ENCODE measurements at places on chromosomes 7 and 10.
A peak's percentile ranks its signal among the peaks of the same experiment; 100 is the strongest.

DNA sequence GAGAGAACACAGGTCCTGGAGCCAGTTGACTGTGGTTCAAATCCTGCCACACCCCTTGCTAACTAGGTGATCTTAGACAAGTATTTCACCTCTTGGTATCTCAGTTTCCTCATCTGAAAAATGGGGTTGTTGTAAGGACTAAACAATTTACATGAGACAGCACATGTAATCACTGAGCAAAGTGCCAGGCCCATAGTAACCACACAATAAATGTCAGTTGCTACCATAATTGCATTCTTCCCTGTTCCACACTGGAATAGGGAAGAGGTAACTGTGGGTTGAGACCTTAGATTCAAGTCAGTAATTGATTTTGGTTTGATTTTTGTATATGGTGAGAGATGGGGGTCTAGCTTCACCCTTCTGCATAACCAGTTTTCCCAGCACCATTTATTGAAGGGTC is 91.4 kb upstream of the PDLIM1 start:
- DNase-seq, result no peak

DNA sequence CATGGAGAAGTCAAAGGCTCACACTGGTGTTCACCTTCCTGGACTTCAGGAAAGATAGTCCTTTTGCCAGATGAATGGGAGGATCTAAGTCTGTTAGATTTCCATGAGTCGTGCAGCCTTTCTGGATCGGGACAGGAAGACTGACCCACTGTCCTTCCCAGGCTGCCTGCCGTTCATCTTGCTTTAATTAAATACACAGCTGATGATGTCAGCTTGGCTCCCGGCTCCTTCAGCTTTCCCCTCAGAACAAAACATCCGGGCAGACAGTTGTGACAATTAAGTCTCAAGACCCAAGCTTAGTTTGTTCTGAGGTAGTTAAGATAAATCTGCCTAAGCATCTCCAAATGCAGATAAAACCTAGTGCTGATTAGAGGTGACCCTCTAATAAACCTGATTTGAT is 58.6 kb downstream of the AUTS2 start:
- no peak for DNase-seq

DNA sequence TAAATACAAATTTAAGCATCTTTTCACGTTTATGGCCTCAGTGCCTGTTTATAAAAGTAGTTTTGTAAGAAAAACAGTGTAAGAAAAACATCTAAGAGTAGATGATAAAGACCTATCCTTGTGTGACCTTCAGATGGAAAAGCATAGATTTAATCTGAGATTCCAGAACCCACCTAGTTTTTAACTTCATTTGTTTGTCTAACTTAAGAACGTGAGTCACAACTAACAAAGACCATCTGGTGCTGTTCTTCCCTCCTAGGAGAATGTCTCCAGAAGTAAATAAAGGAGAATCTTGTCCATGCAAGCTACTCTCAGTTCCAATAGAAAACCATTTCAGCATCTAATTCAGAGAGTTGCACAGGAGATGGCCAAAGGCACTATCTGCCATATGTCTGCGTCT is 265.4 kb upstream of the C7orf33 start:
- DNase-seq, result no peak

- no peak for DNase-seq
Observed at GRCh38 chr7:1934017-1934416, 263.9 kb downstream of the ELFN1 start.

DNA sequence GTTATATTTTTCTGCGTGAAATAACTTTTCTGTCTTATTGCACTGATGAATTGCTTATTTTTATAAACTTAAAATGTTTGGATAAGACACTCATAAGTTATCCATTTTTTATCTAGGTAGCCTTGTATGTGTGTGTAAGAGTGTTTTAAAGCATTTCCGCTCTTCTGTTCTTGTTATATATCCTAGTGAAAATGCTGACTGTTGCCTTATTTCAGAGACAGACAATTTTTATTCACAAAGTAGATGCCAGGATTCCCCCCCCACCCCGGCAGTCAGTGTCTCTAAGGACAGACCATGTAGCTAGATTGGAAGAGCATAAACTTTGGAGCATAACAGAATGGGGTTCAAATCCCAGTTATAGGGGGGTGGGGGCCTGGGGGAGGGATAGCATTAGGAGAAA is 1.6 kb downstream of the SMC3 start:
- DNase-seq, result no peak

GRCh38 chr10:99667108-99667751 is 7.9 kb downstream of the ENTPD7 start:
- no peak for DNase-seq

GRCh38 chr7:140053812-140054539 is 8.8 kb downstream of the PARP12 start:
- no peak for DNase-seq

GRCh38 chr7:90229682-90230081 is 15.3 kb upstream of the CFAP69 start:
- no peak for DNase-seq

GRCh38 chr10:112695539-112695938 is 248.5 kb downstream of the VTI1A start:
- no peak for DNase-seq

GRCh38 chr10:86438091-86438749 is 71.6 kb upstream of the GRID1 start:
- no peak for DNase-seq

DNA sequence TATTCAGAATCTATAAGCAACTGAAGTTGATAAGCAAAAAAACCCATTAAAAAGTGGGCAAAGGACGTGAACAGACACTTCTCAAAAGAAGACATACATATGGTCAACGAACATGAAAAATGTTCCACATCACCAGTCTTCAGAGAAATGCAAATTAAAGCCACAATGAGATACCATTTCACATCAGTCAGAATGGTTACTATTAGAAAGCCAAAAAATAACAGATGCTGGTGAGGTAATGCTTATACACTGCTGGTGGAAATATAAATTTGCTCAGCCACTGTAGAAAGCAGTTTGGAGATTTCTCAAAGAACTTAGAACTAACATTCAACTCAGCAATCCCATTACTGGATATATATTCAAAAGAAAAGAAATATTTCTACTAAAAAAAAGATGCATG is 332.8 kb upstream of the PLXDC2 start:
- no peak for DNase-seq

DNA sequence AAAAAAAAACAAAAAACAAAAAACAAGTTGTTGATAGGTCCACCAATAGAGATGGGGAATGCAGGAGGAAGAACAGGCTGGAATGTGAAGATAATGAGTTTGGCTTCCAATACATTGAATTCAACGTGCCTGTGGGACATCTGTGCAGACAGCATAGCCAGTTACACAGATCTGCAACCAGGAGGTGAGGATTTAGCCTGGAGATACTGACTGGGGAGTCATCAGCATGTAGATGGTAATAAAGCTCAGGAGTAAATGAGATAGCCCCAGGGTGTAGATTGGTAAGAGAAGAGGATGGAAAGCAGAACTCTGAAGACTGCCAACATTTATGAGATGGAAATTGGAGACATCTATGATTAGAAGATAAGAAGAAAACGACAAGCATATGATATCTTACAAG is 4.7 kb upstream of the TRIM8 start:
- no peak for DNase-seq

DNA sequence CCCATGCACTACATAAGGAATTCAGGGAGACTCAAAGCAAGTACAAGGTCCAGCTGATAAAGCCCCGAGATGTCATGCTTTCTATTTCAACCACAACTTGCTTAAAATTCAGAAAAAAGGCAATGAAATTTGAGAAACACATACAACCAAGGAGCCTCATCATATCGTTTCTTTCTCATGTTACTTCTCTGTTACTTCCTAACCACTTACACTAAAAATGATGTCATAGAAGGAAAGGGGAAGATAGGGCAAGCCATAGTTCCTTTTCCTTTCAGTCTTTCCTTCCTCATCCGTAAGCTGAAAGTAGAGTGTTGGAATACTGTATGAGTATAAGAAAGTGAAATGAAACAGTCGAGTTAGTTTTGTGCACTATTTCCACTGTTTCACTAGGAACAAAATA is 27.9 kb upstream of the CDK14 start:
- DNase-seq, result no peak

- DNase-seq, result no peak
Observed at GRCh38 chr10:88477343-88478085, 105.6 kb downstream of the RNLS start.

GRCh38 chr10:77605466-77605865 is 32.1 kb downstream of the KCNMA1 start:
- DNase-seq, result no peak

GRCh38 chr7:128888756-128889095 is 21.8 kb downstream of the KCP start:
- no peak for DNase-seq

DNA sequence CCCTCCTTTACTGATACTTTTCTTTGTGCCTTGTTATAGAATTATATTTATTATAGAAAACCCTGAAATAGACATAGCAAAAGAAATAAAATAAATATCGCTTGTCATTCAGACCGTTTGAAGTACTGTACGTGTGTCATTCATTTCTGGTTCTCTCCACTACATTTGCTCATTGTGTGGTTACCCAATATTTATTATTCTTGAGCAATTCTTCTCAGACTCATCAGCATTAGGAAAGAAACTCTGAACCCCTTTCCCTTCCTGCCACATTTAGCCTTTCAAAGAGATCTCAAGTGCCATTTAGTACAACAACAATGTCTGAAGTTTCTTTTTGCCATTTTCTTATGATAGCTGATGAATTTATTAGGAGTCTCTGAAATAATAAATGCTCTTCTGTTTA is 154.1 kb downstream of the KIAA1217 start:
- no peak for DNase-seq

GRCh38 chr7:36723951-36724664 is at the start of gene AOAH:
Gene AOAH (minus strand): TSS chr7:36724494. CDS start chr7:36724148, 346 bp downstream.
- peak; percentile 88 for DNase-seq

GRCh38 chr7:45692031-45692430 is 117.9 kb downstream of the ADCY1 start:
- DNase-seq, result no peak

GRCh38 chr10:24344695-24345463 is 135.9 kb downstream of the KIAA1217 start:
- DNase-seq, result no peak

GRCh38 chr10:104680467-104681401 is 39.6 kb downstream of the SORCS3 start:
- DNase-seq, result no peak

- DNase-seq, result no peak
Observed at GRCh38 chr7:142025896-142026295, 30.2 kb downstream of the MGAM start.

- no peak for DNase-seq
Observed at GRCh38 chr10:17415046-17415658, 39.2 kb downstream of the ST8SIA6 start.

DNA sequence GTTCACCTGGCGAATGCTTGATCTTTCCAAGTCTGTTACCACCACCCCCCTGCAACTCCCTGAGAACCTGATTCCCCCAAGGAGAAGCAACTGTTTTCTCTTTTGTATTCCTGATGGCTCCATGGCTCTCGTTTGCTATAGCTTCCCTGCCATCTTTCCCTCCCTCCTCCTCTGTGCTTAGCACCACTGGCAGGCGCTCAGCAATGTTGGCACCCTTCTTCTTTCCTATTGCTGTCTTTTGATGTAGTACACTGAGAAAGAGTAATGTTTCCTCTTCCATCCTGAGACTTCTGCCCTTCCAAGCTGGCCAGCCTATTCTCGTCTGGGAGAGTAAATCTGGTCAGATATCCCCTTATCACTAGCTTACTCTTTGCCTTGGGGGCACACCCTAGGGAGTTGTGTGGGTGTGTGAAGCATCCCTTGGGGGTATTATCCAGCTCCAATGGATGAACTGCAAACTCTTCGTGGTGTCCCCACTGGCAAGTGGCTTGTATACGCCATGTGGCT is 74.0 kb downstream of the BMPER start:
- no peak for DNase-seq

DNA sequence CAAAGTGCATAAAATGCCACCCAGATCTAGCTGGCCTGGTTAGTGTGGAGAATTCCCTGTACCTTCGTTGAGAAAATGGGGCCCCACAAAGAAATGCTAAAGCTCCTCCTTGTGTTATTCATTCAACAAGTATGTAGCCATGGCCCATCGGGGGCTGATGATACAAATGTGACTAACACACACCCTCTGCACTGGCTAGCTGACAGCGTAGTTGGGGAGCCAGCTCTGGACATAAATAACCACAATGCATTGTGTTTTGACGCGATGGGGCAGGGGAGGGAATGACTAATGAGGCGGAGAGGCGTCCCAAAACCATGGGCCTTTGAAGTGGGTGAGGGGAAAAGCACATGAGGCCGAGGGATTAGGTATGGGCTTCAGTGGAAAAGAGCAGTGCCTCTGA is 28.2 kb upstream of the ASL start:
- no peak for DNase-seq

- no peak for DNase-seq
Observed at GRCh38 chr10:62671104-62671503, 133.4 kb upstream of the ADO start.

DNA sequence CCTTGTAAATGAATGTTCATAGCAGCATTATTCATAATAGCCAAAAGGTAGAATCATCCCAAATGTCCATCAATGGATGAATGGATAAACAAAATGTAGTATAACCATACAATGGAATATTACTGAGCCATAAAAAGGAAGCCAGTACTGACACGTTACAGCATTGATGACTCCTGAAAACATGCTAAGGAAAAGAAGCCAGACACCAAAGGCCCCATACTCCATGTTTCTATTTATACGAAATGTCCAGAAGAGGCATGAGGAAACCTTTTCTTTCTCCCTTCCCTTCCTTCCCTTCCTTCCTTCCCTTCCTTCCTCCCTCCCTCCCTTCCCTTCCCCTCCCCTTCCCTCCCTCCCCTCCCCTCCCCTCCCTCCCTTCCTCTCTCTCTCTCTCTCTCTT is 131.9 kb downstream of the JAZF1 start:
- no peak for DNase-seq

DNA sequence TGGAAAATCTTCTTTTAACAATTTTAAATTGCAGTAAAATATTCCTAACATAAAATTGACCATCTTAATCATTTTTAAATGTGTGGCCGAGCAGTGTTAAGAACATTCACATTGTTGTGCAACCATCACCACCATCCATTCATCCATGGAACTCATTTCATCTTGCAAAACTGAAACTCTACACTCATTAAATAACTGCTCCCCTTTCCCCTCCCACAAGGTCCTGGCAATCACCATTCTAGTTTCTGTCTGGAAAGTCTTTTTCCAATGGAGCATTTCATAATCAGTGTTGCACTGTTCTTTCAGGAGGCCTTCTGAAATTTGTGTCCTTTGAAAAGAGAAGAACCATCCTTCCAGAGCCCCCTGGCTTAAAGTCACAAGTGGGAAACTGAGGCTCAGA is 233.1 kb downstream of the PLXNA4 start:
- no peak for DNase-seq

- DNase-seq, result no peak
Observed at GRCh38 chr7:37947138-37947940, 26.9 kb downstream of the EPDR1 start.

DNA sequence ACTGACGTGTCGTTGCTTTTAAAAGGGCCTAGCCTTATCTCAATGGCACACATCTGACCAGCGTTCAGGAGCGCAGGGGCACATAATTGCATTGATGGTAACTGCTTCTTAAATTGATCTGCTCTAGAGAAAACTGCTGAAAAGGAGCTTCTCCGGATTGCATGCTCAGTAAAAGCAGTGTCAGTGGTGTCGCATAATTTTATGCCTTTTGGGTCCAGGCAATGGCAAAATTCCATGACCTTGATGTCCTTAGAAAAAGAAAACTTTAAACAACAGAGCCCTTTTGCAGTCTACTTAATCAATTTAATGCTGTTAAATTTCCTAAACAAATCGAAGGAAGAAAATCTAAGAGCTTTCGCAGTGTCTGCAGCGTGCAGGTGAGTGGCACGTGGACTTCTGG is 75.7 kb downstream of the PTPRE start:
- no peak for DNase-seq
